NCI-H1417 treated with DMSO at 0.1 percent for 48 hours (cell line): ENCODE measurements at places on chromosomes 2 and 18.

- no peak for DNase-seq
These were observed 83.9 kb downstream of the ITSN2 start for GRCh38 chr2:24276349-24276899.

- no peak for DNase-seq
These were observed 48.8 kb downstream of the ANKMY1 start for GRCh38 chr2:240508832-240509545.

DNA sequence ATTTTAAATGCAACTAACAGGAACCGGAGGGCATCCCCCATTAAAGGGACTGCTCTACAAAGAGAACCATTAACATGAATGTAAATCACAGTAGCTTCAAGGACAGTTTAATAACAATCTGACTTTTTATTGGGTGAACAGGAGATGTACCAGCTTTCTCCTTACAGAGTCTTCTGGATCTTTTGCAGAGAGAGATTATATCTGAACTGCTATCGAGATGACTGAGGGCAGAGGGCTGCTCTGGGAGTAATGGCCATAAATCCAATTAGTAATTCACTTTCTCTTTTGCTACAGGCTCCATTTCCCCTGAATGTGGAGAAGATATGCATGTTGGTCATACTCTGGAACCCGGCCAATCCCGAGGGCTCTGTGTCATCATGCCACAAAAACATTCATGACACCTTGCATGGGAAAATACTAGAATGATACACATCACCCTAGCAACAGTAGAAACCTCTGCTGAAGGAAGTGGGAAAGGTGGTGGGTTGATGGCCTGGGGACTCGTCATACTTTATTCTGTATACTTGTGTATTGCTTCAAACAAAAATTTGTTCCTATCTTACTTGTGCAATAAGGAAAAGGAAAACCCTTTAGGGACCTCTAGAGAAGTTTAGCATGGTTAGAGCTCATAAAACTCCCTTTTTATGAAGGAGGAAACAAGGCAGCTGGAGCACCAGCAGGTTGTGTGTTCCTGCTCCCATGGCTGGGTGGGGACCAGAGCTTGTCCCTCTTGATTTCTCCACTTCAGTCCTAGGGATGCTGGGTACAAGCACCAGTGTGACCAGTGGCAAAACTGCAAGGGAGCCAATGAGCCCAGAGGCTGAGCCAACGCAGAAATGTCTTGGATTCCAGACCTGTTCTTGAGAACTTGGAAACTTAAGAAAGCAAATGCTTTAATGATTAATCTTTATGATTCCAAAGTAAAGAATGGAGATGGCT is 26.0 kb downstream of the CTAGE1 start:
- no peak for DNase-seq

GRCh38 chr2:189060096-189060642 is 86.0 kb downstream of the COL3A1 start:
- no peak for DNase-seq

- DNase-seq: no peak
These were observed 464.2 kb upstream of the NRP2 start for GRCh38 chr2:205218056-205218455.

DNA sequence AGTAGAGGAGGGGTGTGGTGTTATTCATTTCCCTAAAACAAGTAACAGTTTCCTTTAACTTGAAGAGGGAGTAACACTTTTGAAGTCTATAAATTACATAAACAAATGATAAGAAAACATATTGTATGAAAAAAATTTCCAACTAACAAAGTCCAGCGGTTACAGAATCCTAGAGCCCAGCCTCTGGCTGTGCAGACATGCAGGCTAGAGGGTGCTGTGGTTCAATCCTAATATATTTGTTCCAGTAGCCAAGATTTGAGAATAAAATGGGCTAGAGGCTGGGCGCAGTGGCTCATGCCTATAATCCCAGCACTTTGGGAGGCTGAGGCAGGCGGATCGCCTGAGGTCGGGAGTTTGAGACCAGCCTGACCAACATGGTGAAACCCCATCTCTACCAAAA is 56.9 kb downstream of the WDR75 start:
- no peak for DNase-seq
